ENCODE measurements at places on chromosomes 3 and 15. TPM values are rescaled to one million over a fixed set of nuclear protein-coding genes. Genes with fewer than 3 reads are reported as not detected.

PKM gene
- polyA plus RNA-seq = 135 TPM

GRCh38 chr3:107013641-107014040 is 363.6 kb upstream of the CCDC54 start:
- no peak for DNase-seq

GRCh38 chr15:51048308-51048707 is 46.4 kb downstream of the TNFAIP8L3 start:
- DNase-seq = no peak

DNA sequence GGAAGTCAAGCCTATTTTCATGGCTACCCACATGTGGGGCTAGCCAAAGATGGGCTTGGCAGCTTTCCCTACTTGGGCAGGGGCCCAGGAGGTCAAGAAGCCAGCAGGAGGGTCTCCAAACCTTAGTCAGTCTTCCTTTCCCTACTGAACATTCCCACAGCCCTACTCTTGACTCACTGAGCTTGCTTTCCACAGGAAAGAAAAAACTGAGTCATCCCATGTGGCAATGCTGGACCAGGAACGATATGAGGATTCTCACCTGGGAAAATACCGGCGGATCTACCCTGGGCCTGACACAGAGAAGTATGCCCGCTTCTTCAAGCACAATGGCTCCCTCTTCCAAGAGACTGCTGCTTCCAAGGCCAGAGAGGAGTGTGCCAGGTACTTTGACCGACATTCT is 3.7 kb upstream of the NGRN start:
- DNase-seq = no peak

DNA sequence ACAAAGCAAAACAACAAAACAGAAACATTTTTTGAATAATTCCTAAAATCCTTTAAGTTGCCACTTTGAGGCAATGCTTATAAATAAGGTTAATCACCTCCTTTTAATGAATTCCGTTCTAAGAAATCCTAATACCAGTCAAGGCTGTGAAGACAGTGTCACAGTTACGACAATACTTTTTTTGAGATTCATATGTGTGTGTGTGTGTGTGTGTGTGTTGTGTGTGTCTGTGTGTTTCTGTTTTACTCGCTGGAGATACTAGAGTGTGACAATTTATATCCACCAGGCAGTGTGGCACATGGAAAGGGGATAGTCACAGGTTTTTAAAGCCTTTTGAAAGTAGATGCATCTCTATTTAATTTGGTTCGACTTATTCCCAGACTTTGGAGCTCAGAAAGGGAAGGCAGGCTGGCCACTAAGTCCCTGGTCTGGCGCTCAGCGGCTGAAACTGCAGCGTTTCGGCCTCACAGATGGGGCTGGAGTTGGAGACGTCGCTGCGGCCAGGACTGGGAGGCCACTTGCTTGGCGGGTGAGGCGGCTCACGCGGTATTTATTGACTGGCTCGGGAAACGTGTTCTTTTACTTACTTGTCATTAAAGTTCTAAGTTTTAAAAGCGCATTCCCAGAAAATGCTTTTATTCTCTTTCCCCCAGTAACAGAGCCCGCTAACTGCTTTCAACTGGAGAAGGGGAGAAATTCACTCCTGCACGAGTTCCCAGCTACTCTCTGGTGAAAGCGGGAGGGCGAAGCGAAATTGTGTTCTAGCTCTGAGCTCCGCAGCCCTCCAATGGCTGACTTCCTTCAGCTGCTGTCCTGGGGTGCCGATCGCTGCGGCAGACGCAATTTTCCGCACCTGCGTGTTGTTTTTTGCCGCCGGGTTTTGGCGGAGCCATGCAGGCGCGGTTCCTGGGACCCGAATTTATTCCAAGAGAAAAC is 13.7 kb downstream of the ZIC1 start:
- no peak for DNase-seq

DNA sequence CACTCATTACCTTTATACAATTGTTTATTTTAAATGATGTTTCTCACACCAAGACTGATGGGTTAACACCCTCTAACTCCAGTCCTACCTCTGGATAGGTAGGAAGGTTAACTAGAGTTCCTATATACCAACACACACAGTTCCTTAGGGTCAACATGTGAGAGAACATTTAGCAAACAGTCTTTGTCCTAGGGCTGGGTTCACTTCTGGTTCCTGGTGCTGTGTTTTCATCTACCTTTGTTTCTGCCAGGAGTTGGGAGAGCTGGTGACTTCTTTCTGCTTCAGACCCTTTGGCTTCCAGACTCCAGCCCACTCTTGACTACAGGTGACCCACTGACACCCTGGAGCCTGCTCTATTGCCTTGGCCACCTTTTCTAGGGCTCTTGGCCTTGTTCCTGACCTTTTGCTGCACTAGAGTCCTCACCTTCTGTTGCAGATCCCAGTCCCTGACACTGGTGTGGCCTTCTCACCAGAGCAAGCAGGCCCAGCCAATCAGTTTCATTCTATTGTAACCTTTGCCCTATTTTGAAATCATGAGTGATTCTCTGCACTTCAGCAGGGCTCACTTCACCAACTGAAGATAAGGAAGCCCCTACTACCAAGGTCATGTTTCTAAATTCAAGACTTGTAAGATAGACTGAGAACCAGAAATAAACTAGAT is 50.0 kb upstream of the SECISBP2L start:
- no peak for DNase-seq

DNA sequence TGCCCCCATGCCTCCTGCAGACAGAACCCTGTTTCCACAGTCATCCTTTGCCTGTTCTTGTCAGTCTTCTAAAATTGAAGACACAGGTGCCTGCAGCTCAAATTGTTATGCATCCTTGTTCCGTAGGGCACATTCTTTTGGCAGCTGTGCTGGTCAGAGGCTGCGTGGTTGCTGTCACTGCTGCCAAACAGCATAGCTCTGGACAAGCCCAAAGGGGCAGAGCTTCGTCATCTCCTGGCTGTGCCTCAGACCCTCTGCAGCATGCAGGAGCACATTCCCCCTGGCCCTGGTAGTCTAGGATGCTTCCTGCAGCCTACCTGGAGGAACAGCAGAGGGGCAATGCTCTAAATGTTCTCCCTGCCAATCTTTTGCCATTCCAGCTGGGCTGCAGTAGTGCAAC is 2.1 kb upstream of the FBXL22 start:
- DNase-seq = no peak

DNA sequence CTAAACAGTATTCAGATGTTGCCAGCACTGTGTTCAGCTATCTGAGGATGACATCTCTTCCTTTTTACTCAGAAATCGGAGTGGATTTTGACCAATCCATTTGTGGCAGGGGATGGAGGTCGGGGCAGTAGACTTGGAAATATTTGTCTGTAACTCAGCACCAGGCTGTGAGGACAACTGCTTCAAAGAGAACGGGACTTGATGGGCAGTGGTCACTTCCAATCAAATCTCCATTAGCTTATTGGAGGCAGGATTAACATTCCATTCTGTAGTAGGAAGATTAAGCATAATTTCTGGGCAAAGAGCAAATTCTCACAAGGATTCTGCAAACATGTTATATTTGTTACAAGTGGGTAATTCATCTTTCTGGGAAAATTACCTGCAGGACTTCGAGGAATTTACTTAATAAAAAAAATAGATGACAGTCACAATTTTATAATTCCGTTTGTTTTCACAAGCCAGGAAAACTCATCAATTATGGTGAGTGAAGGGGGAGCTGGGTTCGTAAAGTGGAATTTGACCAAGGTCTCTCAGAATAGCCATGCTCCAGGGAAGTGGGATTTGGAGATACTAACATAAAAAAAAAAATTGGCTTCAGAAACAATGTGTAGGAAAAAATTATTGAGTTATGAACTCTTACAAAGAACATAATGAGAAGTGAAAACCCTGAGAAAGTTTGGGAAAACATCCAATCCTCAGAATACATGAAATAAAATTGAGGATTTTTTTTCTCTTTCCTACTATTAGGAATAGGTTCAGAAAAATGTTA is 18.1 kb downstream of the CRABP1 start:
- no peak for DNase-seq

GUCA1C gene
- 0.38 TPM for polyA plus RNA-seq

DNA sequence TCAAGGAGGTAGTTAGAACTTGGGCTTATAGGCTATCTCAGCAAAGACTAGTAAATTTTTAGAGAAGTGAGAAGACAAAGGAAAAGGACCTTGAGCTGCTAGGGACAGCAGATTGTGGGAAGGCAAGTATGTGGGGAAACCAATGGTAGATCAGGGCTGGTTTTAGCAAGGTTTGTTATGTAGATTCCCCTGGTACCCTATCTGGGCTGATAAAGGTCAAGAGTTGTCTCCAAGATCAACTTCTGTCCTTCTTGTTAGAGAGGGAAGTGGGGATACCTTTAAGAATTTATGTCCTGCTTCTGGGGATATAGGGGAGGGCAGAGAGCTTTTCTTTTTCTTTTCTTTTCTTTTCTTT is 28.9 kb downstream of the KAT2B start:
- no peak for DNase-seq

GOLGA8Q gene
- polyA plus RNA-seq = 1.2 TPM

RLBP1 gene
- not detected for polyA plus RNA-seq

DNA sequence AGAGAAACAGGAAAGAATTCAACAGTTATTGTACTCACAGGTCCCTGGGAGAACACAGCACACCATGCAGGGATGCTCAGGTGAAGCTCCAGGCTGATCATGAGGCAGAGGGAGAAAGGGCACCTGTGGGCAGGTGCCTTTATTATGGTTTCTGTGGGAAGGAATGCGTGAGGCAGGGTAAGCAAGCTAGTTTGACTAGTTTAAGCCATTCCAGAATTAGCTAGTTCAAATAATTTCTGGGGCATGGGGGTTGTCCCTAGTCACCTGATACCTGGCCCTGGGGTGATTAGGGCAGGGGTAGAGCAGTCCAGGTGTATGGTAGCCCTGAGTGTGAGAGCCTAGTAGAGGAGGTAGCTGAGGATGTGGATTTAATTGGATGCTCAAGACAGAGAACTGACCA is 47.9 kb upstream of the DCLK3 start:
- DNase-seq = no peak

EPHB3 gene
- 2.1 TPM for polyA plus RNA-seq

EIF4E3 gene
- 33.4 TPM for polyA plus RNA-seq

GRCh38 chr15:83200589-83200988 is 7.0 kb downstream of the HDGFL3 start:
- DNase-seq = no peak

FMN1 gene
- 0.80 TPM for polyA plus RNA-seq

- DNase-seq = no peak
Observed at GRCh38 chr3:46187876-46188275, 20.2 kb downstream of the CCR1 start.

LRRIQ4 gene
- polyA plus RNA-seq = 0.05 TPM

TYRO3 gene
- 78.7 TPM for polyA plus RNA-seq

- DNase-seq = peak; percentile 71
Observed at GRCh38 chr3:194485881-194486539, 792 bp downstream of the ATP13A3 start.

DNA sequence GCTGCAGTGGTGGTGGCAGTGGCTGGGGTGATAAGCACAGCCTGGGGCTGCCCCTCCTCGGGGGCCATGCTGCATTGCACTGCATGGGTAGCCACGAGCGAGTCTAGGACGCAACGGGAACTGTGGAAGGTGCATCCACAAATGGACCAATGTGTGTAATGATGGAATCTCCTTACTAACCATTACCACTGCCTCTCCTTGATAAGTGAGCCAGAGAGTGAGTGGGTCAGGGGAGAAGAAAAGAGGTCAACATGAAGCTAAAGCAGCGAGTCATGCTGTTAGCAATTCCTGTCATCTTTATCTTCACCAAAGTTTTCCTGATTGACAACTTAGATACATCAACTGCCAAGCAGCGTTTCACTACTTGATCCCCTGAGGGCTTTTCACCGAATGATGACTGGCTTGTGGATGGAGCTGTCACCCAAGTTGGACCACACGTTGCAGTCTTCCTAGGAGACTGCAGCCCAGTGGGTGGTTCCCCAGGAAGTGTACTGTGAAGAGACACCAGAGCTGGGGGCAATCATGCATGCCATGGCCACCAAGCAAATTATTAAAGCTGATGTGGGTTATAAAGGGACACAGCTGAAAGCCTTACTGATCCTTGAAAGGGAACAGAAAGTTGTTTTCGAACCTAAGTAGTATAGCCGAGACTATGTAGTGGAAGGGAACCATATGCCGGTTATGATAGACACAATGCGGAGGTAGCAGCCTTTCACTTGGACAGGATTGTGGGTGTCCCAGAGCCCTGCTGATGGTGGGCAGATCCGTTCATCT is 20.6 kb downstream of the SAMD7 start:
- no peak for DNase-seq

GRCh38 chr3:38834110-38834509 is 18.1 kb upstream of the SCN10A start:
- peak; percentile 29 for DNase-seq

GOLGA6A gene
- 0.04 TPM for polyA plus RNA-seq

DNA sequence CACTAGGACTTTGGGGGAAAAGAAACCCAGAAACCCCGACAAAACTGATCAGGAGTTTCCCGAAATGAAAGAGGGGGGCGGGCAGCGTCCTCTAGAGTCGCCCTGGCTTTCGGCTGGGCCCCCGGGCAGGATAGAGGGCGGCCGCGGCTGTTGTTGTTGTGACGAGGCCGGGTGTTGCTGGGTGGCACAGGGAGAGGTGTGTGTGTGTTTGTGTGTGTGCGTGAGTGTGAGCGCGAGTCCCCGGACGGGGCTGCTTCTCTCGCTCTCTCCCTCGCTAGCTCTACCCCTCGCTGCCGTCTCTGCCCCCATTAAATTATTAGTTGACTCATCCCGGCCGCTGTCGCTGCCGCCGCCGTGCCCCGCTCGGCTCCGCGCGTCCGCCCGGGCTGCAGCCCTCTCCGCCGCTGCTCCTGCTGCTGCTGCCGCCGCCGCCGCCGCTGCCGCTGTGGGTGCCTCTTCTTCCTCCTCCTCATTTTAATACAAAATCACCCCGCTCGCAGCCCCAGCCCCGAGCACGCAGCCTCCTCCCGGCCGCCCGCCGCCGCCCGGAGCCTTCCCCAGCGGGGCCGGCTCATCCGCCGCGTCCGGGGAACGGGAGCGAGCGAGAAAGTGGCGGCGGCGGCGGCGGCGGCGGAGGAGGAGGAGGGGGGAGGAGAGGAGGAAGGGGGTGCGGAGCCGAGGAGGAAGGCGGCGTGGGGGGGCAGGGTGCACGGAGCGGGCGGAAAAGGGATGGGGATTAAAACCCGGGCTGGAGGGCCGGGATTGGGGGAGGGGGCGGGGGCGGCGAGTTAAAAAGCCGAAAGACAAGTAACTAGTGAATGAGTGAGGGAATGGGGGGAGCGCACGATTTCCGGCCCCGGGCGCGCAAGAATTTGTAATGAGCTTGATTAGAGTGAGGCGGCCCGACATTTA is at the start of gene SATB1:
TSS of gene SATB1 (minus strand) at position 611 of the 912 bp plus-strand sequence. CDS start 4,372 bp downstream, outside the sequence.
- peak; percentile 83 for DNase-seq

ANKRD34C gene
- polyA plus RNA-seq = 0.20 TPM

CPA3 gene
- polyA plus RNA-seq = 2.6 TPM

- DNase-seq = no peak
Observed at GRCh38 chr3:45084820-45085816, 59.0 kb downstream of the CLEC3B start.

GRCh38 chr15:99435877-99436541 is 129.8 kb upstream of the MEF2A start:
- DNase-seq = no peak

GRAMD1C gene
- 0.75 TPM for polyA plus RNA-seq

GRCh38 chr3:131917006-131917405 is 117.8 kb downstream of the CPNE4 start:
- DNase-seq = no peak

DNA sequence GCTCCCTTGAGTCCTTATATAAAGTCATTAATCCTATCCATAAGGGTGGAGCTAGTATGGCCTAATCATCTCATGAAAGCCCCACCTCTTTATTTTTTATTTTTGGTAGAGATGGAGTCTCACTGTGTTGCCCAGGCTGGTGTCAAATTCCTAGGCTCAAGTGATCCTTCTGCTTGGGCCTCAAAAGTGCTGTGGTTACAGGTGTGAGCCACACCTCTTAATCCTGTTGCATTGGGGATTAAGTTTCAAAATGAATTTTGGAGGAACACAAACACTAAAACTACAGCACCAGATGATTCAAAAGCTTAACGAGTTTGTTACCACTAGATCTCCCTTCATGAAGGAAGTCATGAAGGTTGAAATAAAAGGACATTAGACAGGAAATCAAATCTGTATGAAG is 27.7 kb downstream of the RAB7A start:
- no peak for DNase-seq
